ENCODE measurements at places on chromosomes 11 and 22.

- DNase-seq = no peak
Observed at GRCh38 chr11:82373781-82374542, 359.7 kb downstream of the FAM181B start.

DNA sequence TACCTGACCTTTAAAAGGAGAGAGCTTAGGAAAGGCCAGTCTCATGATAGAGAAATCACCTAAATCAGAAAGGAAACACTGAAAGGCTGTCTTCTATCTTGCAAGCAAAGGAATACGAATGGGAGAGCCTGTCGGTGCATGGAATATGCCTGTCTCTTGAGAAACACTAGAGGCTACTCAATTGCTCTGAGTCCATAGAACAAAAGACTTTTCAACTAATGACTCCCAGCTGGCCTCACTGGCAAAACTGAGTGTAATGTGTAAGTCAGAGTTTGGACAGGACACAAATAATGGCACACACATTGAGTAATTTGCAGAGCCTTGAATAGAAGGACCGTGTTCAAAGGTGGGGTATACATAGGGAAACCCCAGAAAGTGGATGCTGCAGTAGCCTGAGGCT lies 171.0 kb upstream of the ARHGAP20 start:
- DNase-seq = no peak

DNA sequence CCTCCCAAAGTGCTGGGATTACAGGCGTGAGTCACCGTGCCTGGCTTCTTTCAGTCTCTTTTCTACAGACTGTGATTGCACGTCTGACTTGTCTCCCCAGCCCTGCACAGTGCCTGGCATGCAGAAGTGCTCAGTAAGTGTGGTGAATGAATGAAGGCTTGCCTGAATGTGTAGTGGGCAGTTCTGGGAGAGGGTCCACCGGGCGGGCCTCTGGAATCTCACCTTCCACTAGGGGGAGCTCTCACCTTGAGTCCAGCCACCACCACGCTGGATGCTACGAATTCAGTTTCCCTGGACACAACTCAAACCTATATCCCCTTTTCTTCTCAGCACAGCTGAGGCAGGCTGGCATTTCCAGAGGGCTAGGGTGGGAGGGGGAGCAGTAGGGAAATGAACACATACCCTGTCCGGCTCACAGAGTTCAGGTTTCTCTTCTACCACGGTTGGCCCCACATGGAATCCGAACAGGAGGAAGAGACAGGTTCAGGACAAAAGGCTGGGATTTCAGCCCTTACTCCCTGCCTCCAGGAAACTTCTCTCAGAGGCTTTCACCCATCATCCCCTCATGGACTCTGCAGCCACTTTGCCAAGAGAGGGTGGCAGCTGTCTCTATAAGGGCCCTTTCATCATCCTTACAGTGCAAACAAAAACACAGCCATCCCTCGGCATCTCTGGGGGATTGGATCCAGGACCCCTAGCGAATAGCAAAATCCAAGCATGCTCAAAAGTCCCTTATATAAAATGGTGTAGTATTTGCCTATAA lies 86.8 kb downstream of the NECTIN1 start:
- DNase-seq = no peak

GRCh38 chr11:8040261-8040920 lies 40.6 kb upstream of the TUB start:
- no peak for DNase-seq

GRCh38 chr11:43278193-43278956 lies 33.4 kb upstream of the API5 start:
- DNase-seq = no peak

DNA sequence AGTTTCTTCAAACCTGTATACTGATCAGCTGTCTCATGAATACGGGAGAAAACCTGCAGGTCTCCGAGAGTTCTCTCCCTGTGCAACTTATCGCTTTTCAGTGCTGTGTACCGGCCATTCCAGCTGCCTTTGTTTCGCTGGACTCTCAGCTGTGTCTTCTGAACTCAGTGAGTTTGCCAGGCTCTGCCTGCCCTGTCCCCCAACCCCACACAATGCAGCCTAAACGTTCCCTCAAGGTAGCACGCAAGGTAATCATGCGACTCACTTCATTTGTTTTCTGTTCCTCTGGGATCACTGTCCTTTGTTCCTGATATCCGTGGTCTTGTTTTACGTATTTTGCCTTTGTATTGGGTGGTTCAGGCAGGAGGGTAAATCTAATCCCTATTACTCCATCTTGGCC lies 13.5 kb downstream of the RBM7 start:
- DNase-seq = no peak

DNA sequence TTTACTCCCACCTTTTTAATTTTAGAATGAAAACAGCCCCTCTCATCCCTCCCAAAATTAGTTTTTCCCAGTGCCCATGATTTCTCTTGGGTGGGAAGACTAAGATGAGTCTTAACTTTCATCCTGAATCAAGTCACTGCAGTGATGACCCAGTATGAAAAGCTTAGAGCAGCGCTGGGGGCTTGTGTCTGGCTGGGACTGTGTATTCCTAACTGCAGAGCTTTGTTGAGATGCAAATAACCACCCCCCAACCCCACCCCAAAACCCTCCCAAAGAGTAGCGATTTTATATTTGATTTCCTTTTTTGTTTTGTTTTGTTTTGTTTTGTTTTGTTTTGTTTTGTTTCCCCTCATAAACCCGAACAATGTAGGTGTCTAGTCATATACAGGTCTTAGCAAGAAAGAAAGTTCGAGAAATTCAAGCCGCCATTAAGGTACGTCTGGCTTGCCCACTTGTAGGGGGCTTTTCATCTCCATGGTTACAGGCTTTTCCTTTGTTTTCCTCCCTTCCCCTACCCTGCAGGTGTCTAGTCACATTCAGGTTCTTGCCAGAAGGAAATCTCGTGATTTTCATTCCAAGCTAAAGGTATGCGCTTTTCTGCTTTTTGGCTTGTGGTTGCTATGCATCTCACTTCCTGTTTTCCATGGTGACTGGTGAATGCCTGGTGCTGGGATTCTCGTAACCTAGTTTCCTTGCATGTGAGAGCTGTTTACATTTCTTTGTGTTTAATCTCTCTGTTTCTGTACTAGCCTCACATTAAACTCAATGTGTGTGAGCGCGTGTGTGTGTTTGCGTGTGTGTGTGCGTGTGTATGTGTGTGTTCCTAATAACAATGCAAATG lies 144.6 kb upstream of the RASSF10 start:
- DNase-seq = no peak

DNA sequence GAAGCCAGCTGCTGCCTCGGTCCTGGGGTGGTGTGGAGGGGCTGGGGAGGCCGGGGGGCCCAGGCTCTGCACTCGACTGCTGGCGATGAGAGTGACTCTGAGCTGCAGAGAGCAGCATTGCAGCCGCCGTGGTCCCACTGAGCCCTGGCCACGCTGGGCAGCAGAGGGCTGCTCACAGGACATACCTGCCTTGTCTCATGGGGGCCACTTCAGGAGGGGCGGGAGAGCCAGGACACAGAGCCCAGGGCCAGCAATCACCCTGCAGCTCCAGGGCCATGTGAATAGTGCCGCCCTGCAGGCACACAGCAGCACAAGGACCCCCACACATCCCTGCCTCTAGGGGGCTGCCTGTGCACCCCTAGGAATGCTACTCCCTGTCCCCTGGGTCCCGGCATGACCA lies 147.0 kb downstream of the CRYBB2 start:
- no peak for DNase-seq

DNA sequence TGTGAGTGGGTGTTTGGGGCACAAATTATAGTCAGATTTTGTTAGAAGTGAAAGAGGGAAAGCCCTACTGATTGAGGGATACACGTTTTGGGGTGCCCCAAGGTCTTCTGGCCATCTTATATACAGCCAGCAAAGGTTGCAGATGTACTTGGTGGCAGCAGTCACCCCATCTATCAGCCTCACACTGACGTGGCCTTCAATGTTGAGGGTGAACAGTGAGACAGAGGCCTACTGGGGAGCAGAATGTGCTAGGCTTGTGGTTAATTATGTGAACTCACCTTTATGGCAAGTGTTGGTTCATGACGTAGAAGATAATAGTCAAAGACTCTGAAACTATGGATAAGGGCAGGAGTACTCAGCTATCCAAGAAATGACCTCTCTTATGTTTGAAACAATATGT lies 121.2 kb downstream of the TRIM44 start:
- DNase-seq = no peak

GRCh38 chr11:126406368-126406767 lies 50.9 kb downstream of the ST3GAL4 start:
- no peak for DNase-seq

GRCh38 chr11:11944444-11944843 lies 64.0 kb downstream of the DKK3 start:
- no peak for DNase-seq

- no peak for DNase-seq
Observed at GRCh38 chr11:2558397-2558796, 113.6 kb downstream of the KCNQ1 start.

- DNase-seq = no peak
Observed at GRCh38 chr11:45662665-45663485, 2.5 kb downstream of the CHST1 start.

- peak; percentile 3 for DNase-seq
Observed at GRCh38 chr22:42367980-42368378, 64.2 kb downstream of the NFAM1 start.

- DNase-seq = no peak
Observed at GRCh38 chr11:127259102-127259501, 258.5 kb upstream of the KIRREL3 start.

- DNase-seq = no peak
Observed at GRCh38 chr11:120712014-120712413, 200.5 kb downstream of the GRIK4 start.
